Right ventricle myocardium superior (tissue), 1 donor: ENCODE measurements at places on chromosomes 7 and 10. TPM values are rescaled to one million over a fixed set of nuclear protein-coding genes. Genes with fewer than 3 reads are reported as not detected.

- no peak for DNase-seq
These were observed 72.8 kb upstream of the CACUL1 start for GRCh38 chr10:118827466-118828155.

CYP2C19 gene
- 0.11 TPM for total RNA-seq

- no peak for DNase-seq
These were observed 346.6 kb downstream of the PTEN start for GRCh38 chr10:88209837-88210561.

DNA sequence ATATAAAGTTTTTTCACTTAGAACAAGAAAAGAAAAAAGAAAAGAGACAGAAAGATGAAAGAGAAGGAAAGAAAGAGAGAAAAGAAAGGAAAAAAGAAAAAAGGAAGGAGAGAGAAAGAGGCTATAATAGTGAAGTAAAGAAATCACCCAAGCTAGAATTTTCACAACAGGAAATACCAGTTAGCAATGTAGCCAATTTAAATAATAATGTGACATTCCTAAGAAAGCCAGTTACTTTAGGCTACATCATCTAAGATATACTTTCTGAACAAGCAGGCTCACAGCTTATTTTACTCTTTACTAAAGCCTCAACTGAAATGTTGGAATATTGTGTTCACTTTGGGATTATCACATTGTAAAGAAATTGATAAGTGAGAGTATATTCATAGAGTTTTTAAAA is 53.6 kb downstream of the GPR37 start:
- no peak for DNase-seq

EBLN1 gene
- total RNA-seq = not detected

HUS1 gene
- 23.8 TPM for total RNA-seq

- no peak for DNase-seq
These were observed 31.5 kb downstream of the TMEM248 start for GRCh38 chr7:66952343-66953043.

GRCh38 chr10:124152139-124153022 is 59.0 kb upstream of the CHST15 start:
- DNase-seq = peak; percentile 80

- DNase-seq = no peak
These were observed 156.5 kb upstream of the CHST15 start for GRCh38 chr10:124249812-124250432.

HMX2 gene
- total RNA-seq = not detected

DNA sequence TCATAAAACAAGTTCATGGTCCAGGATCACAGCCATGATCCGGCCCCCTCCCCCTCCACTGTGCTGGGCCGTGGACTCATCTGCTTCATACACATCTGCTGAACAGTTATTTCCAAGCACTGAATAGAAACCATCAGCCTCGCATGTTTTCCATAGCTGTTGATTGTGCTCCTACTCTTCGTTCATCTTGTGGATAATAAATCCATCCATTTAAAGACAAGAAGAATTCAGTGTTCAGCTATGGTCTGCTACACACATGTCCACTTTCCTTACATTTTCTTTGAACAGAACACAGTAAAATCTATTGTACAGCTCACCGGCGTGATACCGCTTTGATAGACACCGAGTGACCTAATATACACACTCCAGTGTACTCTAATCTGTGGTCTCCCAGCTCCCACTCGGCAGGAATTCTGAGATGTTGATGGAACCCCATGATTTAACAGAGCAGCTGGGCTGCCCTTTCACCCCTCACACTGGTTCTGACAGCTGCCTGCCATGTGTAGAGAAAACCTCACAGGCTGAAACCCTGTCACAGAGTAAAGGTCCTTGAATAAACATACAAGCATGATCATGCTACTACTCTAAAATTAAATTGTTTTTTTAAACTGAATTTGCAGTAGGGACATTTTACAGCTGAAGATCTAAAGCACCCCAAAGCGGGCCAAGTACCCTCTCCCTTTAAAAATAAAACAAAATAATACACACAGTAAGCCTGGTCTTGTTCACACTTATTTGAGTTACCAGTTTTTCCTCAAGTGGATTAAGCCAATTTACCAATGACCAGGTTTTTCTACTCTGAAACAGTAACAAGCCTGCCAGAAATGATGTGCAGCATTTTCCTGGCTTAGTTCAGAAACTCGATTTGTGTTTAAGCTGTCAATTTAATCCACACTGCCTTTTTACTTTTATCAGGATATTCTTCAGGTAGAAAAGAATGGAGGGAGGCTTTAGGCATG is 95.1 kb upstream of the FZD1 start:
- no peak for DNase-seq

DDC gene
- not detected for total RNA-seq

FIGNL1 gene
- total RNA-seq = 3.4 TPM

DNA sequence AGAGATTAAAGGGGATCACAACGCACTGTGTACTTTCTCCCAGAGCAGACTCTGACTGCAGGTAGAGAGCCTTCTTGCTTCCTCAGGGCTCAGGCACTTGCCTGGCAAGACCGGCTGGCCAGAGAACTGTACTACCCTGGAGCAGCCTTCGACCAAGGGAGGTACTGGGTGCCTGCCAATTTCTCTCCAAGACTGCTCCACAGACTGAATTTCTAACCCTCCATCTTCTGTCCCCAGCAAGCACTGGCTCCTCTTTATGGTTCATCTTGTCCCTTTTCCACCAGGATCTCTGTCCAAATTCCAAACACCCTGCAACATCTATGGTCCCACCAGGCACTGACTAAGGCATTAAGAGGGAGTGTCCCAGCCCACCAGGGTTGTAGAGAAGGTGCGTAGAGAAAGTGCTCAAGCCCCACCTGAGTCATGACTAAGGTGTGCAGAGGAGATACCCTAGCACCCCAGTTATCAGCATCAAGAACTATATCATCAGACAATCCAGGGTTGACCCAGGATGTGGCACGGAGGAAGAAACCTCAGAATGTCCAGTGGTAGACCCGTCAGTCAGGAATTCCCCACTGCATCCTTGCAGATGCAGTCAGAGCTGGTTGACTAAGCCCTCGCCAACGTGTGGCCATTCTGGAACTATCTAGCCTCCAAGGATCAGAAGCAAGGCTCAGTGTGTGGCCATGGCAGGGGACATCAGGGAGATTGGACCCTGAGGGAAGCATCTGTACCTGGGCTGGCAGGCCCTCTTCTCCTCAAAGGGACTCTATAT is 60.9 kb upstream of the CAMK2B start:
- DNase-seq = no peak

GRCh38 chr7:148754912-148755311 is 56.2 kb downstream of the CUL1 start:
- DNase-seq = no peak
